Activated CD4-positive, alpha-beta T cell treated with anti-CD3 and anti-CD28 coated beads, Interleukin-2, amount 10 ng/mL, durations not matched to agents 7 days and 5 days (primary cell): ENCODE measurements at places on chromosomes 3 and 15. TPM values are rescaled to one million over a fixed set of nuclear protein-coding genes. Genes with fewer than 3 reads are reported as not detected.

NR2E3 gene
- total RNA-seq = not detected

- H3K27me3 ChIP-seq = peaks cover 2% of the 10 kb centered on the region
- peaks cover 82% of the 10 kb centered on the region for H3K4me1 ChIP-seq
- peaks cover 3% of the 10 kb centered on the region for H3K36me3 ChIP-seq
- H3K27ac ChIP-seq = no peak overlapping the region
- no peak for DNase-seq
Observed at GRCh38 chr3:5014391-5014790, 35.2 kb downstream of the BHLHE40 start.

DNA sequence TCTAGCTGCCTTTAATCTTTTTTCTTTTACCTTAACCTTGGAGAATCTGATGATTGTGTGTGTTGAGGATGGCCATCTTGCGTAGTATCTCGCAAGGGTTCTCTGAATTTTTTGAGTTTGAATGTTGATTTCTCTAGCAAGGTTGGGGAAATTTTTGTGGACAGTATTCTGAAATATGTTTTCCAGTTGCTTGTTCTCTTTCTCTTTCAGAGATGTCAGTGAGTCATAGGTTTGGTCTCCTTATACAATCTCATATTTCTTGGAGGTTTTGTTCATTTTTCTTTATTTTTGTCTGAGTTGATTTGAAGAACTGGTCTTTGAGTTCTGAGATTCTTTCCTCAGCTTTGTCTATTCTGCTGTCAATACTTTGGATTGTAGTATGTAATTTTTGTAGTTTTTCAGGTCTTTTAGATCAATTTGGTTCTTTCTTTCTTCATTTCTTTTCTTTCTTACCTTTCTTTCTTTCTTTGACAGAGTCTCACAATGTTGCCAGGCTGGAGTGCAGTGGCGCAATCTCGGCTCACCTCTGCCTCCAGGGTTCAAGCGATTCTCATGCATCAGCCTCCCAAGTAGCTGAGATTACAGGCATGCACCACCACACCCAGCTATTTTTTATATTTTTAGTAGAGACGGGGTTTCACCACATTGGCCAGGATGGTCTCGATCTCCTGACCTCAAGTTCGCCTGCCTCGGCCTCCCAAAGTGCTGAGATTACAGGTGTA is 366.4 kb upstream of the RASGRP1 start:
- no peaks in the 10 kb centered on the region for H3K4me1 ChIP-seq
- no peaks in the 10 kb centered on the region for H3K27me3 ChIP-seq
- no peak overlapping the region for H3K4me3 ChIP-seq

- H3K4me1 ChIP-seq = no peaks in the 10 kb centered on the region
- H3K27ac ChIP-seq = no peak overlapping the region
- H3K36me3 ChIP-seq = no peaks in the 10 kb centered on the region
- no peak overlapping the region for H3K4me3 ChIP-seq
- H3K27me3 ChIP-seq = no peaks in the 10 kb centered on the region
- no peak for DNase-seq
Observed at GRCh38 chr3:159229116-159229680, 427.3 kb downstream of the MFSD1 start.

- H3K27ac ChIP-seq = no peak overlapping the region
- no peak for DNase-seq
- H3K4me1 ChIP-seq = no peaks in the 10 kb centered on the region
- H3K27me3 ChIP-seq = peaks cover 8% of the 10 kb centered on the region
Observed at GRCh38 chr3:40923143-40923542, 276.2 kb upstream of the CTNNB1 start.

- no peak overlapping the region for H3K27ac ChIP-seq
- no peak for DNase-seq
- no peaks in the 10 kb centered on the region for H3K36me3 ChIP-seq
Observed at GRCh38 chr15:81239190-81239589, 42.5 kb downstream of the IL16 start.

- no peak overlapping the region for H3K4me3 ChIP-seq
- no peak for DNase-seq
- no peaks in the 10 kb centered on the region for H3K4me1 ChIP-seq
- H3K36me3 ChIP-seq = no peaks in the 10 kb centered on the region
- H3K27me3 ChIP-seq = no peaks in the 10 kb centered on the region
Observed at GRCh38 chr3:49699281-49699979, 10.1 kb downstream of the RNF123 start.

GRCh38 chr3:27708250-27708649 is 13.9 kb downstream of the EOMES start:
- DNase-seq = no peak
- peaks cover 11% of the 10 kb centered on the region for H3K4me1 ChIP-seq
- H3K27ac ChIP-seq = no peak overlapping the region
- no peak overlapping the region for H3K4me3 ChIP-seq

- no peaks in the 10 kb centered on the region for H3K4me1 ChIP-seq
- H3K27ac ChIP-seq = no peak overlapping the region
- H3K36me3 ChIP-seq = no peaks in the 10 kb centered on the region
- no peak for DNase-seq
Observed at GRCh38 chr3:27985369-27986035, 255.9 kb upstream of the CMC1 start.

C2CD4A gene
- total RNA-seq = not detected

DNA sequence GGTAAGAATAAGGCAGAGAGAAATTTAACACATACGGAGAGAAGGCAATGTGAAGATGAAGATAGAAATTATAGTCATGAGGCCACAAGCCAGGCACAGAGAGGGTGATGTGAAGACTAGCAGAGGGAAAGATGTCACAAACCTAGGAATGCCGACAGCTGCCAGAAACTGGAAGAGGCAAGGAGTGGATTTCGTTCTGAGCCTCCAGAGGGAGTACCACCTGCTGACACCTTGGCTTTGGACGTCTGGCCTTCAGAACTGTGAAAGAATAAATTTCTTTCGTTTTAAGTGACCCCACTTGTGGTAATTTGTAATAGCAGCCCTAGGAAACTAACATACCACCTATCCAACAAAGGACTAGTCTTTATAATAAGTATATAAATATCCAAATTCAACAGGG is 5.0 kb upstream of the SGO1 start:
- no peaks in the 10 kb centered on the region for H3K36me3 ChIP-seq
- no peak overlapping the region for H3K4me3 ChIP-seq
- H3K27ac ChIP-seq = no peak overlapping the region
- peaks cover 4% of the 10 kb centered on the region for H3K4me1 ChIP-seq

GRCh38 chr15:64691896-64692565 is 83.4 kb downstream of the RBPMS2 start:
- no peaks in the 10 kb centered on the region for H3K27me3 ChIP-seq
- DNase-seq = no peak
- no peak overlapping the region for H3K4me3 ChIP-seq
- H3K4me1 ChIP-seq = peaks cover 6% of the 10 kb centered on the region

KBTBD13 gene
- not detected for total RNA-seq

GAP43 gene
- not detected for total RNA-seq

GPR87 gene
- 0.40 TPM for total RNA-seq
